Neural progenitor cell (in vitro differentiated cells): ENCODE measurements at places on chromosomes 7 and 10.
A peak's percentile ranks its signal among the peaks of the same experiment; 100 is the strongest.

DNA sequence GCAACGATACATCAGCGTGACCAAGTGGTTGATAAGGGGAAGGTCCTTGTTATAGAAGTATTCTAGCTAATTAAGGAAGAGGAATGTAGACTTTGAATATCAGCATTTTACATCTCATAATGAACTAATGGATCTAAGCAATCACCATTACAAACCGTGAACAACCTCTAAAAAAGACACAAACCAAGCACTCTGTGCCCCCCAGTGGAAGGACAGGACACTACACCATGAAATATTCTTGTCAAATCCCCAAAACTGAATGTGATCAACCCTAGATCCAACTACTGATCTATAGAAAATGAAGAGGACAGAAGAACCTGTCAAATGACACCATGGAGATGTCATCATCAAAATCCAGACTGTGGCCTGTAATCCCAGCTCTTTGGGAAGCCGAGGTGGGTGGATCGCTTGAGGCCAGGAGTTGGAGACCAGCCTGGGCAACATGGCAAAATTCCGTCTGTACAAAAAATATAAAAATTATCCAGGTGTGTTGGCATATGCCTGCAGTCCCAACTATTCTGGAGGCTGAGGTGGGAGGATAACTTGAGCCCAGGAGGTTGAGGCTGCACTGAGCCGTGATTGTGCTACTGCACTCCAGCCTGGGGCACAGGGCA, 111.3 kb upstream of the CARD11 start:
- peak; percentile 58 for DNase-seq

DNA sequence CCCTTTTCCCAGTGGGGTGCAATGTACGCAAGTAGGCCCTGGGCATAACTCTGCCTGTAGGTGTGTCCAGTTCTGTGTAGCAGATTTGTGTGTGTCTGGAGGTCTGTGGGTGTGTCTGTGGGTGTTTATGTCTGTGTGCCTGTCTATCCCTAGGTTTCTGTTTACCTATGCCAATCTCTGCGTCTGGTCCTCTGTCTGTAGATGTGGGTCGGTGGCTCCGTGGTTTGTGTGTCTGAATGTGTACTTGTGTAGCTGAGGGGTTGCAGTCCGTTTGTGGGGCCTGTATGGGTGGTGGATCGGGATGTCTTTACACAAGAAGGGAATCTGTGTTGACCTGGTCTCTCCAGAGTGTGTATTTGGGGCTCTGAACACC, 932 bp downstream of the NYAP1 start:
- no peak for DNase-seq

DNA sequence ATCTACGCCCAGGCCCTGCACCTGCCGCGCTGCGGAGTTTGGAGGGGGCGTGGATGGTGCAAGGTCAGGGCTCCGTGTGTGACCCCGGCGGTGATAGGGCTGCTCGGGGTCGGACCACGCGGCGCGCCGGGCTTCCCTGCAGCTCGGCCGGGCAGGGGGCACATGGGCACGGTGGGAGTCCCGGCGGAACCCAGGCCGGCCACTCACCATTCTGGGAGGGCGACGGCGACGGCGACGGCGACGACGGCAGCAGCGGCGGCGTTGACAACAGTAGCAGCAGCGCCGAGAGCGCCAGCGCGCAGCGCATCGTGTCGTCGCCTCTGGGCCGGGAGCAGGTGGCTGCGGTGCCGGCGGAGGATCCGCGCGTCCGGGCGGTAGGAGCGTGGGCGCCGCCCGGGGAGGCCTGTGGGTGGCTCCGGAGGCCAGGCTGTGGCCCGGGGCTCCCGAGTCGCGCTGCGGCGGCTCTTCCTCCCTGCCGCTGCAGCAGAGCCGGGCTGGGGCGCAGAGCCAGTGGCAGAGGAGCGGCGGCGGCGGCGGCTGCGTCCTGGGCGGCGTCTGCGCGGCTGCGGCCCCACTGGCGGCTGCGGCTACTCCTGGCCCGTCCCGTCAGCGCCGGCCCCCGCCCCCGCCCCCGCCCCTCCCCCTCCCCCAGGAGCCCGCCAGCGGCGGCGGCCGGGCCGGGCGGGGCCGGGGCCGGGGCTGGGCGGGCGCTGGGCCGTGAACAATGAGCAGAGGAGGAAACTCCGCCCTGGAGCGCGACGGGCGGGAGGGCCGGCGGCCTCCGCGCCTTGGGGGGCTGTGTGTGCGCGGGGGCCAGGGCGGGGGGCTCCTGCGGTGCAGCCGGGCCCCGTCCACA, at the start of gene PODXL:
Gene PODXL, minus strand, starts transcription at position 576 of the 856 bp plus-strand sequence. Its CDS starts 269 bp downstream, at position 307.
- DNase-seq, result peak; percentile 91

DNA sequence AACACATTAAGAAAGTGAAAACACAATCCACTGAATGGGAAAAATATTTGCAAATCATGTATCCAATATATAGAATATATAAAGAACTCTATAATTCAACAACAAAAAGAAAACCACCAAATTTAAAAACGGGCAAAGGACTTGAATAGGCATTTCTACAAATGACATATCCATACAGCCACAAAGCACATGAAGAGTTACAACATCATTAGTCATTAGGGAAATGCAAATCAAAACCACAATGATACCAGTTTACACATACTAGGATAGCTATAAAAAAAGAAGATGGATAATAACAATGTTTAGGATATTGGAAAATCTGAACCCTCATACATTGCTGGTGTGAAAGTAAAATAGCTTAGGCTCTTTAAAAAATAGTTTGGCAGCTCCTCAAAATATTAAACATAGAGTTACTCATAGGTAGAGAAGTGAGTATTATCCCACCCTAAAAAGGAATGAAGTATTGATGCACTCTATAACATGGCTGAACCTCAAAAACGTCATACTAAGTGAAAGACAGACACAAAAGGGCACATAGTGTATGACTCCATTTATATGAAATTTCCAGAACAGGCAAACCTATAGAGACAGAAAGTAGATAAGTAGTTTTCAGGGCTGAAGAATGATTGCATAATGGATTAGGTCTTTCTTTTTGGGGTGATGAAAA, 4.5 kb downstream of the ZPBP start:
- DNase-seq, result no peak

DNA sequence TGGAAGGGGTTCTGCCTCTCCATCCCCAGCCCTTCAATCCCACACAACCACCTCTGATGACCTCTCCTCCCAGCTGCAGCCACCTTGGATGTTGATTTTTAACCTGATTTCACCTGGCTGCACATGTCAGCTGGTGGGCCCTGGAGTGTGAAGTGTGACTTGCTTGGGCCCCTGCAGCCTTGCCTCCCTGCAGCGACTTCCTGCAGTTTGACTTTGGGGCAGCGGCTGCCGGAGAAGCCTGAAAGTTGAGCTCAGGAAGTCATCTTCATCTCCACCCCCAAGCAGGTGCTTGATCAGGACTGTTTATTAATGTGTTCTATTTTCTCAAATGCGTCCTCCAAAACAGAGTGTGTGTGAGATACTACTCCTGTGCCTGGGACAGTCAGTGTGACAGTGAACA, 675.2 kb upstream of the GALNT17 start:
- no peak for DNase-seq

DNA sequence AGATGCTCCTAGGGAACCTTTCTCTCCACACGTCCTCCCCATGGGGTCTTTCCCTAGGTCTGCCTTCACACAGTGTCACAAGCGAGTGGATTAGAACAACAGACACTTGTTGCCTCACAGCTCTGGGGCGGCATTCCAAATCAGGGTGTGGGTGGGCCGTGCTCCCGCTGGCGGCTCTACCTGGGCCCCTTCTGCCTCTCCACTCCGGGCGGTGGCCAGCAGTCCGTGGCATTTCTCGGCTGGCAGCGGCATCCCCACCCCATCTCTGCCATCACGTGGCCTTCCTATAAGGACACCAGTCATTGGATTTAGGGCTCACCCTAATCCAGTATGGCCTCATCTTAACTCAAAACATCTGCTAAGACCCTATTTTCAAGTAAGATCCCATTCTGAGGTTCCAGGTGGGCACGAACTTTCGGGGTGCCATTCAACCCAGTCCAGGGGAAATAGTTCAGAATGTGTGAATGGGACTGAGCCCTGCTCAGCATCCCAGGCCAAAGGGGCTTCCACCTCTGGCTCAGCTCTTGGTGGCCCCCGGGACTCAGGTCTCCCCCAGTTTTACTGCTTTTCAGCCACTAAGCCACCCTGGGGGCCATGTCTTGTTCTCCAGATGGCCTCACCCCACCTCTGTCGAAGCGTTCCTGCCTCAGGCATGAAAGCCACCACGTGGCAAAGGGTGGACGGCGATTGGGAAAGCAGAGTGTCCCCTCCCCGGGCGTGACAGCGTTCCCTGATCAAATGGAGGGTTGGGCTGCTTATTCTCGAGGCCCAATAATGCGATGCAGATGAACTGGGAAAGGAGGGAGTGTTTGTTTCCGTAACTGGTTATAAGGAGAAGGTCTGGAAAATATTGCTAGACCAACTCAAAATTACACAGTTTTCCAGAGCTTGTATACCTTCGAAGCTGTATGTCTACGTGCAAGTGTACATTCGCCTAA, 350.0 kb downstream of the GLRX3 start:
- DNase-seq, result no peak

GRCh38 chr7:48035967-48036478, 680 bp downstream of the C7orf57 start:
- DNase-seq, result peak; percentile 65

- no peak for DNase-seq
Observed at GRCh38 chr7:100510437-100511239, 26.9 kb downstream of the NYAP1 start.

GRCh38 chr10:15324611-15325010, 46.5 kb downstream of the FAM171A1 start:
- no peak for DNase-seq

DNA sequence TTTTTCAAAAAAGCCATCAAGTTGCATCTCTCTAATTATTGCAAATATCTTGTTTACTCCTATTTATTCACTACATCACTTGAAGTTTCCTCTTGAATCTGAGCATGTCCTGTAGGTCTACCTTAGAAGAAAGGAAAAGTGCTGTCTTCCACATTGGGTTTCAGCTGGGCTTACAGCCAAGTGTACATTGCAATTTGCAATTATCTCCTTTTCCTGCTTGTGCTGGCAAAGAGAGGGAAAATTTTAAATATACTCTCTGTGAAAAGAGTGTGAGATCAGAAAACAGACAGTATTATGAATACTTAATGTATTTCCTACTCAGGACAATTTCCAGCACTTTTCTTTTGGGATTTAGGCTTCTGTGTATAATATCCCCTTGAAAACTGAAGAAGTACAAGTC, 839.7 kb downstream of the CNTNAP2 start:
- no peak for DNase-seq

DNA sequence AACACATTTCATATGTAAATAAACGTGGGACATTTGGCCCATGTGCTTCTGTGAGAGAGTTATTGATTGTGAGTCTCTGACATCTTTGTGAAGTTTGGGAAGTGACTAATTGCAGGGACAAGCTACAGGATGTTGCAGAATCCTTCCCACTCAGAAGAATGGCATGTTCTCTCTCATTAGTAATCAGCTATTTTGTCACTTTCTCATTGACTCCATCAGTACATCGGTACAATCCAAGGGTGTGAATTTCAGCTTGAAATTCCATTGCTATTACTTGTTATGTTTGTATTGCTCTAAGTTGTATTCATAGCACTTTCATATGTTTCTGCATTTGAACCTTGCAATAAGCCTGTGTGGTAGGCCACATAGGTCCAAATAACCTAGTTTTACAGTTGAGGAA, 100.0 kb upstream of the KCNMA1 start:
- no peak for DNase-seq

GRCh38 chr7:63899691-63900393, 98.8 kb upstream of the ZNF722 start:
- DNase-seq, result no peak

GRCh38 chr7:15886626-15887025, 200.1 kb upstream of the MEOX2 start:
- no peak for DNase-seq

GRCh38 chr10:110500515-110500905, 2.8 kb downstream of the DUSP5 start:
- no peak for DNase-seq

DNA sequence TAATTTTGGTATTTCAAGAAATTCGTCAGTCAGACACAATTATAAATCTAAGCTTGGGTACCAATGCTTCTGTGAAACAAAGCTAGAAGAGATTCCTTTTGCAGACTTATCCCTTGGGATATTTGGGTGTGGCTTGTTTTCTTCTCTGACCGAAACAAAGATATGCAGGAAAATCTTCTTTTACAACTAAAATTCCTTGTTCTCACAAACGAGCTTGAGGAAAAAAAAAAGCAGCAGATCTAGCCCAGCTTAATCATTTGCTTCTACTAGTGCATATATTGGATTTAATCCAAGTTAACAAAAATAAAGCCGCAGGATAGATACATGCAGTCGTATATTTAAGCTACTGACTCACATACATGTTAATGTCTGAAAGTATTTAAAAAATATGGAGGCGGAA, 104.2 kb downstream of the PRTFDC1 start:
- no peak for DNase-seq

- no peak for DNase-seq
Observed at GRCh38 chr10:57849691-57850357, 417.9 kb downstream of the IPMK start.

DNA sequence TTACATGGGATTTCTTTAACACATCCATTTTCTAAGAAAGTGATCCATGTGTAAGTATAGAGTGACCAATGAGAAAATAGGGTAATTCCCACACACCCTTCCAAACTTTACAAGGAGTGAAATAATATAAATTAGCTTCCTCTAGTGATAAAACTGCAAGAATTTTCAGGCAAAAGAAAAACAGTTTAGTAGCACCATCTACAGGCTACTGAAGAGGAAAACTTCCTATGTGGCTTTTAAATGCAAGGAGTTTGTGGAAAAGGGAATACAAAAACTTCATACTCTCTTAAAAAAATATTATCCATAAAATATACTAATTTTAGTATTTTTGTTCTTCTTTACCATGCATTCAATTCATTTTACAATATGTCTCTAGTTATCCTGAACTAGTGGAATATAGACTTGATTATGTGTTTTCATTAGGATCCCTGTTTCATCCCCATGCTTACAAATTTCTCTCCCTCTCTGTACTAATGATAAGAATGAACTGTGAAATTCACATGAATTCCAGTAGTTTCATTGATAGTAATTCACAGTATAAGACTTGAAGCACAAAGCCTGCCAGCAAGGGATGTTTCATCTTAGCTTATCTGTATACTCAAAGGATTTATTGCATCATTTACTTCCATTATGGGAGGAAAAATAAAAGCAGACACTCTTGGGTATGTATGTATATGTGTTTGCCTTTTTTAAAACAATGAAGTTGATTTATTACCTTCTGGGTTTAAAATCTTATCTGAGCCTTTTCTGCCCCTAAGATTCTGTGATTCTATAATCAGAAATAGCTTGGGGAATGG, 442.9 kb downstream of the AUTS2 start:
- DNase-seq, result peak; percentile 31

- DNase-seq, result peak; percentile 63
Observed at GRCh38 chr10:86684331-86685097, 16.2 kb downstream of the LDB3 start.

- DNase-seq, result peak; percentile 73
Observed at GRCh38 chr10:104274762-104275721, 6.1 kb downstream of the GSTO2 start.

GRCh38 chr7:118184565-118184940, 589 bp downstream of the LSM8 start:
- no peak for DNase-seq

- DNase-seq, result no peak
Observed at GRCh38 chr7:157468221-157469111, 131.7 kb downstream of the DNAJB6 start.

GRCh38 chr10:100838986-100839385, 73.8 kb upstream of the SLF2 start:
- no peak for DNase-seq
